ENCODE measurements at places on chromosomes 1 and 21. TPM values are rescaled to one million over a fixed set of nuclear protein-coding genes. Genes with fewer than 3 reads are reported as not detected.

Gene NPHS2
- not detected for total RNA-seq

Gene CHI3L2
- total RNA-seq: 9.1 TPM

Gene CDC20
- 157 TPM for total RNA-seq

Gene MFSD2A
- total RNA-seq: 5.9 TPM

Gene TRIM33
- total RNA-seq: 39.6 TPM

Gene AK5
- 0.61 TPM for total RNA-seq

Measured in T-helper 2 cell treated with Interferon-gamma antibody and Interleukin-4, amounts not matched to agents 100 ng/mL and 5 ng/mL, for 36 hours (primary cell).